H1 (cell line): ENCODE measurements at places on chromosomes 7 and 10. TPM values are rescaled to one million over a fixed set of nuclear protein-coding genes. Genes with fewer than 3 reads are reported as not detected.

DNA sequence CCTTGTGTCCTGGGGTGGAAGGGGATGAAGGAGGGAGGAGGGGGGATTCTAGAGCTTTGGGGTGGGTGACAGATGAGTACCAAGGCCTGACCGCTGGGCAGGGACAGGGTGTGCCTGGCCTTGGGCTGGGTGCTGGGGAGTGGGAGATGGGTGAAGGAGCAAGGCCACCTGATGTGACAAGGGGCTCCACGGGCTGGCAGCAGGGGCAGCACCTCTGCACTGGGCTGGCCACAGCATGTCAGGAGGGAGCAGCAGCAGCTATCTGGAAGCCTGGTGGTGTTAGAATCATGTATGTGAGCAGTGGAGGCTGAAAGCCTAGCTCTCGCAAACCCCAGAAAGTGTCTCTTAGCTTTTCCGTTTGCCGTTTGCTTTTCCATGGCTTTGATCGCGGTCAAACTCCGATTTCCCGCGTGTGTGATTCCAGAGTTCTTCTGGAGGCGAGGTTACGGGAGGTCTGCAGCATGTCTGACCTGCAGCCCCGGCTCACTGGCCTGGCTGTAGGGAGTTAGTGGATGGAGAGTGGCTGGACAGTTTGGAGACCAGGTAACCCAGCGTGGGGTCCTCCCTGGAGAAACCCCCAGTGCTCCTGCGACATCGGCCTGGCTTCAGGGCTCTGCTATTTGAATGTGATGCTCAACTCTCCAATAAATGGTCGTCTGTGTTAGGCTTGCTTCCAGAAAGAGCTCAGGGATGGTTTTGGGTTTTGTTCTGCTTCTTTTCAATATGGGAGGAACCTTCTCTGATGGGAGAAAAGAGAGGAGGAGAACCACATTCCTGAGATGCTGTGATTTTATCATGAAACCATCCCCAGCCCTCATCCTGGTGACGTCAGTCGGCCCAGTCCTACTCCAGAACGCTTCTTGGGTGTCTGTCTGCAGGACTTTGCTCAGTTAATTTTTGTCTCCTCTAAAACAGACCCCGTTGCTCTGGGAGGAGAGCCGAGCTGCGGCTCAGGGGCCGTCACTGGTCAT, 105.5 kb downstream of the CUX1 start:
- peaks cover 2% of the 10 kb centered on the region; the same call in 1 of the 2 replicates for H3K36me3 ChIP-seq
- H3K4me1 ChIP-seq = peaks cover 6% of the 10 kb centered on the region
- no peak overlapping the region for H3K27ac ChIP-seq
- DNase-seq = no peak
- no peaks in the 10 kb centered on the region for H3K27me3 ChIP-seq
- no peak overlapping the region for H3K4me3 ChIP-seq

DNA sequence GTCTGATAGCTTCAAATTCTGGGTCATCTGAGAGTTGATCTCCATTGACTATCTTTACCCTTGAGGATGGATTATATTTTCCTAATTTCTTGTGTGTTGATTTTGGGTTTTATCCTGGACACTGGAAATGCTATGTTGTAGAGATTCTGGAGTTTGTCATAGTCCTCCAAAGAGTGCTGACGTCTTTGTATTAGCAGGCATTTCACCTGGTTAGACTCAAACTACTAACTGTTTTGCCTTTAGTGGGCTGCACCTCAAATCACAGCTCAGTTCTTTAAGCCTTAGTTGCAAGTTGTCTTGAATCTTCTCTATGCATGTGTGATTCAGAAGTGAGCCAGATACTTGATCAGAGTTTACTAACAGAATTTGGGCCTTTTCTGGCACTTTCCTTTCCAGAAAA, 264.3 kb downstream of the RPS24 start:
- no peak overlapping the region for H3K27ac ChIP-seq
- H3K4me3 ChIP-seq = no peak overlapping the region
- H3K27me3 ChIP-seq = no peaks in the 10 kb centered on the region
- peaks cover 10% of the 10 kb centered on the region for H3K4me1 ChIP-seq
- no peak for DNase-seq
- no peaks in the 10 kb centered on the region for H3K36me3 ChIP-seq

The CXCL12 gene
- 48.0 and 51.4 TPM in 2 replicates for total RNA-seq

DNA sequence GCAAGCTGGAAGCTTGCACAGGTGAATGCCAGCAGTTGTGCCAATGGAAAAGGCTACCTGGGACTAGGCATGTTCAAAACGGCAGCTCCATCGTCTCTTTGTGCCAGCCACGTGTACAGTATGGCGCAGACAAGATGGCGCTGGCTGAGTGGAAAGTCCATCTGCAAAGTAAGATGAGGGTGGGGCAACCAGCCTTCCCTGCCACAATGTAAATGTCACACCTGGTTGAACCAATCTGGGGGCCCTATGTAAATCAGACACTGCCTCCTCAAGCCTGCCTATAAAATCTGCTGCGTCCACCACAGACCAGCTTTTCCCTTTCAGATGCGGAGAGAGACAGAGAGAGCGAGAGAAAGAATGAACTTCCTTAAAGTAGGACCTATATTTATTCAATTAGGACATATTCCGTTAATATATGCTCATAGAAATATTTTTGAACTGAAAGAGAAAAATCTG, 18.5 kb upstream of the C7orf33 start:
- H3K36me3 ChIP-seq = no peaks in the 10 kb centered on the region
- no peak overlapping the region for H3K27ac ChIP-seq
- no peak overlapping the region for H3K4me3 ChIP-seq
- H3K27me3 ChIP-seq = no peaks in the 10 kb centered on the region
- DNase-seq = no peak

The BUD23 gene
- total RNA-seq = 72.2 and 78.4 TPM in 2 replicates

The CNNM1 gene
- 0.57 and 0.74 TPM in 2 replicates for total RNA-seq

GRCh38 chr10:69209787-69210484, 10.2 kb upstream of the HKDC1 start:
- H3K36me3 ChIP-seq = peaks cover 3% of the 10 kb centered on the region; the same call in 1 of the 2 replicates
- H3K27ac ChIP-seq = no peak overlapping the region
- H3K4me3 ChIP-seq = no peak overlapping the region
- no peak for DNase-seq
- H3K4me1 ChIP-seq = no peaks in the 10 kb centered on the region

The SFXN4 gene
- total RNA-seq = 21.6 and 24.1 TPM in 2 replicates

DNA sequence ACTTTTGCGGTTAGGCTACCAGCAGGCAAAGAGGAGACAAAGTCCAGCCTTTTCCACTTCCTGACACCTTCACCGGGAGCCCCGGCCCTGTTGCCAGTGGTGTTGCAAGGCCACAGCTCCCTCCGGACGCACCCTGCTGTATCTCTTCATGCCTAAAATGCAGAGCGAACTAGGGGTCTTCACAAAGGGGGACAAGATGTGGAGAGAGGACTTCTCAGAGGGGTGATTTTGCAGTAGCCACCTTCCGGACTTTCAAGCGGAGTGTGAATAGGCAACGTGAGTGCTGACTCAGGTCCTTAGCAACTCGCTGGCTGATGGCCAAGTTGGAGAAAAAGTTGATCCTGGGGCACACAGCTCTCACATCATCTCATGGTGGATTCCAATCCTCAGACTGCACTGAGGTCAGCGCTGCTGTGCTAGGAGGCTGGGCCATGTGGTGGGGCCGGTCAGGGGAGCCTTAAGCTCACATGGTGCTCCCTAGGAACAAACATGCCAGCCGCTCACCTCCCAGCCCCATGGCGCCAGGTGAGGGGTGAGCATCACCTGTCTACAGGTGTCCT, 166.3 kb downstream of the LCOR start:
- no peaks in the 10 kb centered on the region for H3K27me3 ChIP-seq
- no peak overlapping the region for H3K4me3 ChIP-seq
- H3K4me1 ChIP-seq = no peaks in the 10 kb centered on the region
- no peak for DNase-seq

The SEMA3E gene
- total RNA-seq = 0.93 and 1.9 TPM in 2 replicates

- H3K4me3 ChIP-seq = peak overlapping the region; percentile 49
- H3K27me3 ChIP-seq = peaks cover 23% of the 10 kb centered on the region
- H3K4me1 ChIP-seq = peaks cover 18% of the 10 kb centered on the region
- DNase-seq = peak; percentile 87
- H3K27ac ChIP-seq = 0 out of 2 replicates have a peak overlapping the region, but pooled peaks have one; percentile 37
Measured at GRCh38 chr10:103281753-103282152, 4.8 kb downstream of the INA start.

DNA sequence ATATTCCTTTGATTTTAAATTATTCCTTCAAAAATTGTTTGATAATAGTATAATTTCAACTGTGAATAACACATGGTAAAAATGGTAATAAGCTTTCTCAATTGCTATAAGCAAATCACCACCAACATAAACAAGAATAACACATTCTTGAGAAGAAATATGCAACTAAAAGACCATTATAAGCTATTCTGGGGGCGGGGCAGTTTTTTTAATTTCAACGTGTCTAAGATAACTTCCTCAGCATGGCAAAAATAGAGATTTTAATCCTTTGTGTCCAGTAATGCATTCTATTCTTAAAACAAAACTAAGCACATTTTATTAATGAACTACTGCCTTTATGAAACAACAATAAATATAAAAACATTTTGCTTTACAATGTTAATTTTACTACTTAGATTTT, 1.5 kb downstream of the DNAJC12 start:
- no peak for DNase-seq
- no peak overlapping the region for H3K27ac ChIP-seq
- no peak overlapping the region for H3K4me3 ChIP-seq
- H3K36me3 ChIP-seq = no peaks in the 10 kb centered on the region
- H3K27me3 ChIP-seq = no peaks in the 10 kb centered on the region

The FOXI2 gene
- total RNA-seq = 1.0 and 1.4 TPM in 2 replicates

- H3K4me3 ChIP-seq = no peak overlapping the region
- H3K27ac ChIP-seq = no peak overlapping the region
- peaks cover 2% of the 10 kb centered on the region; the same call in 1 of the 2 replicates for H3K4me1 ChIP-seq
- no peak for DNase-seq
Measured at GRCh38 chr10:12709521-12709963, 292.0 kb downstream of the CCDC3 start.

- no peaks in the 10 kb centered on the region for H3K4me1 ChIP-seq
- DNase-seq = no peak
- no peak overlapping the region for H3K4me3 ChIP-seq
- no peaks in the 10 kb centered on the region for H3K27me3 ChIP-seq
Measured at GRCh38 chr10:36534471-36535002, 590.9 kb upstream of the ANKRD30A start.
